ENCODE measurements at places on chromosomes 1 and 21.
A peak's percentile ranks its signal among the peaks of the same experiment; 100 is the strongest.

GRCh38 chr1:198538579-198539364 is 1.7 kb downstream of the ATP6V1G3 start:
- peaks cover under 1% of the 10 kb centered on the region for H3K36me3 ChIP-seq
- no peak for DNase-seq
- H3K27ac ChIP-seq, result no peak overlapping the region
- H3K4me1 ChIP-seq, result peaks cover 54% of the 10 kb centered on the region

GRCh38 chr1:33176362-33176850 is 5.4 kb downstream of the TRIM62 start:
- peaks cover 6% of the 10 kb centered on the region for H3K36me3 ChIP-seq
- DNase-seq, result no peak
- no peak overlapping the region for H3K27ac ChIP-seq
- H3K27me3 ChIP-seq, result no peaks in the 10 kb centered on the region

- no peak for DNase-seq
- H3K27me3 ChIP-seq, result peaks cover 16% of the 10 kb centered on the region
- H3K4me3 ChIP-seq, result no peak overlapping the region
- H3K4me1 ChIP-seq, result no peaks in the 10 kb centered on the region
- no peak overlapping the region for H3K27ac ChIP-seq
- no peaks in the 10 kb centered on the region for H3K36me3 ChIP-seq
Measured at GRCh38 chr1:232267092-232267836, 362.7 kb downstream of the SIPA1L2 start.

GRCh38 chr1:15413563-15414444 is 4.1 kb downstream of the EFHD2 start:
- peak overlapping the region; percentile 49 for H3K4me3 ChIP-seq
- H3K36me3 ChIP-seq, result peaks cover 30% of the 10 kb centered on the region
- no peak overlapping the region for H3K27ac ChIP-seq
- H3K27me3 ChIP-seq, result peaks cover 5% of the 10 kb centered on the region

DNA sequence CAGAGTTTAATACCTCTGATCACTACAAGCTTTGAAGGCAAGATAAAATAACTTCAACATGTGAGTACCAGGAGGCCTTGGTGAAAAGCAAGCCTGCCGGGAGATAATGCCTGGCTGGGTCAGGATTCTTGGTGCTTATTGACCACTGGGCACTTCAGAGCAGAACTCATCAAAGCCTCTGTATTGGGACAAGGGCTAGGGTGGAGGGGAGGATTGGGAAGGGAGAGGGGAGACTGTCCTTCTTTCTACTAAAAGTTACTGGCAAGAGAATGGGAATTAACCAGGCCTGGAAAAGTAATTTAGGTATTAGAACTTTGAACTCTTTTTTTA is 35.2 kb downstream of the NEK2 start:
- H3K4me1 ChIP-seq, result no peaks in the 10 kb centered on the region
- H3K27ac ChIP-seq, result no peak overlapping the region
- no peaks in the 10 kb centered on the region for H3K27me3 ChIP-seq
- no peak for DNase-seq
- no peaks in the 10 kb centered on the region for H3K36me3 ChIP-seq
- no peak overlapping the region for H3K4me3 ChIP-seq
